Activated B cell treated with CpG ODN at 0.5 μM for 24 hours (primary cell): ENCODE measurements at places on chromosomes 5 and 9. TPM values are rescaled to one million over a fixed set of nuclear protein-coding genes. Genes with fewer than 3 reads are reported as not detected.
A peak's percentile ranks its signal among the peaks of the same experiment; 100 is the strongest.

The SLCO6A1 gene
- total RNA-seq = not detected in 2 replicates

DNA sequence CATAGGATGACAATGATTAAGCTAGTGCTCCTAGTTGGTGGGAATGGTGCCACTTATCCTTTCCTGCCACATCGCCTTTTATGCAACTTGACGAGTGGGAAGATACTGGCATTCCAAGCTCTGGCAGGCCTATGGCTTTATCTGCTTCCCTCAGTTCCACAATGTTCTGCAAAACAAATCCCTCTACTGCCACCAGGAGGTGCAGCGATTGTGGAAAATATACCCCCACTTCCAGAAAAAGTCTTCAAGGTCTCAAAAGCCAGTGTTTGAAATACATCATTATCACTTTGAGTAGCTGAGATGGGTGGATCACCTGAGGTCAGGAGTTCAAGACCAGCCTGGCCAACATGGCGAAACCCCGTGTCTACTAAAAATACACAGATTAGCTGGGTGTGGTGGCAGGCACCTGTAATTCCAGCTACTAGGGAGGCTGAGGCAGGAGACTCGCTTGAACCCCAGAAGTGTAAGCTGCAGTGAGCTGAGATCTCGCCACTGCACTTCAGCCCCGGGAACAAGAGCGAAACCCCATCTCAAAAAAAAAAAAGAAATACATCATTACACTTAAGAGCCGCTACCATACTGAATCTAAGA lies 3.4 kb downstream of the CLINT1 start:
- H3K36me3 ChIP-seq = peaks cover 21% of the 10 kb centered on the region
- DNase-seq = no peak
- no peaks in the 10 kb centered on the region for H3K27me3 ChIP-seq
- H3K4me1 ChIP-seq = peaks cover 62% of the 10 kb centered on the region
- H3K27ac ChIP-seq = peak overlapping the region; percentile 53

DNA sequence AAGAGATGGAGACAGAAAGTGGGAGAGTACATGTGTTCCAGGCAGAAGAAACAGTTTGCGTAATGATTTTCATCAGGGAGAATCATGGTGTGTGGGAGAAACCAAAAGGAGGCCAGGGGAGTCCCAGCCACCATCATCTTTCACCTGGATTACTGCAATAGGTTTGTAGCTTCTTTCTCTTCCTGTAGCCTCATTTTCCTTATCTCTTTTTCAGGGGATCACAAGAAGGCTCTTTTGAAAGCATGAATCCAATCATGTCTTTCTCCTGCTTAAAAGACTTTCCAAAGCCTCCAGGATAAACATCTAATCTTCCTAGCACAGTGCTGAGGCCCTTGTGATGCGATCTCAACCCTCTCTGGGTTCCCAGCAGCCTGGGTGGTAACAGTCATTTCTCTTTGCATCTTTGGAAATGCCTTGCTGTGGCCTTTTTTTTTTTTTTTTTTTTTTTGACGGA lies 10.3 kb upstream of the GPBP1 start:
- no peak for DNase-seq
- H3K36me3 ChIP-seq = no peaks in the 10 kb centered on the region
- H3K27ac ChIP-seq = no peak overlapping the region
- H3K4me1 ChIP-seq = peaks cover 6% of the 10 kb centered on the region
- H3K4me3 ChIP-seq = no peak overlapping the region

The ARHGEF28 gene
- not detected in 2 replicates for total RNA-seq

- H3K4me3 ChIP-seq = no peak overlapping the region
- no peaks in the 10 kb centered on the region for H3K36me3 ChIP-seq
- no peak overlapping the region for H3K27ac ChIP-seq
These were observed 52.5 kb downstream of the CDKL3 start for GRCh38 chr5:134314443-134314842.

- H3K27ac ChIP-seq = no peak overlapping the region
- no peaks in the 10 kb centered on the region for H3K4me1 ChIP-seq
- no peak overlapping the region for H3K4me3 ChIP-seq
- H3K36me3 ChIP-seq = no peaks in the 10 kb centered on the region
- H3K27me3 ChIP-seq = peaks cover 14% of the 10 kb centered on the region
These were observed 177.3 kb upstream of the C9orf72 start for GRCh38 chr9:27750566-27750965.

GRCh38 chr9:130311408-130312140 lies 46.0 kb downstream of the HMCN2 start:
- H3K27ac ChIP-seq = no peak overlapping the region
- no peaks in the 10 kb centered on the region for H3K4me1 ChIP-seq
- H3K27me3 ChIP-seq = peaks cover 9% of the 10 kb centered on the region
- H3K36me3 ChIP-seq = no peaks in the 10 kb centered on the region
- no peak overlapping the region for H3K4me3 ChIP-seq
- DNase-seq = no peak

DNA sequence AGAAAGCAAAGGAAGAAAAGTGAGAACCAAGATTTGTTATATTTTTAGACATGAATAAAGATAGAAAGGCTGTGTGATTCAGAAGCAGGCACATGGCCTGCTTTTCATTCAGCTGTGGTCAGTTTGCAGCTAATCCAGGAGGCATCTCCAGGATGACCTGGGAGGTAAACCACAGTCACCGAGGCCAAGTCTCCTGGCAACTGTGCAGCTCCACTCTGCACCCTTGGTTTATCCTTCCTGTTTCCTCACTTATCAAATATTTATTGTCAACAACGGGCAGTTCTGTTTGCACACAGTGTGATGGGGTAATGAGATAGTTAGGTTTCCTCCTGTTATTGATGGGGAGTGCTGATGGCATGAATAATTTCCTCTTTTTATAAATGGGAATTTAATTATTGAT lies 243.0 kb downstream of the PSAT1 start:
- DNase-seq = no peak
- H3K27me3 ChIP-seq = no peaks in the 10 kb centered on the region
- H3K36me3 ChIP-seq = no peaks in the 10 kb centered on the region
- no peak overlapping the region for H3K4me3 ChIP-seq
- H3K27ac ChIP-seq = no peak overlapping the region

GRCh38 chr9:106423575-106423974 lies 439.4 kb upstream of the ZNF462 start:
- no peak overlapping the region for H3K27ac ChIP-seq
- no peaks in the 10 kb centered on the region for H3K36me3 ChIP-seq
- no peak overlapping the region for H3K4me3 ChIP-seq
- H3K4me1 ChIP-seq = no peaks in the 10 kb centered on the region
- peaks cover 3% of the 10 kb centered on the region for H3K27me3 ChIP-seq

GRCh38 chr5:31720004-31720403 lies 81.1 kb downstream of the PDZD2 start:
- H3K4me3 ChIP-seq = no peak overlapping the region
- no peak for DNase-seq
- H3K27me3 ChIP-seq = peaks cover 2% of the 10 kb centered on the region
- no peaks in the 10 kb centered on the region for H3K36me3 ChIP-seq

DNA sequence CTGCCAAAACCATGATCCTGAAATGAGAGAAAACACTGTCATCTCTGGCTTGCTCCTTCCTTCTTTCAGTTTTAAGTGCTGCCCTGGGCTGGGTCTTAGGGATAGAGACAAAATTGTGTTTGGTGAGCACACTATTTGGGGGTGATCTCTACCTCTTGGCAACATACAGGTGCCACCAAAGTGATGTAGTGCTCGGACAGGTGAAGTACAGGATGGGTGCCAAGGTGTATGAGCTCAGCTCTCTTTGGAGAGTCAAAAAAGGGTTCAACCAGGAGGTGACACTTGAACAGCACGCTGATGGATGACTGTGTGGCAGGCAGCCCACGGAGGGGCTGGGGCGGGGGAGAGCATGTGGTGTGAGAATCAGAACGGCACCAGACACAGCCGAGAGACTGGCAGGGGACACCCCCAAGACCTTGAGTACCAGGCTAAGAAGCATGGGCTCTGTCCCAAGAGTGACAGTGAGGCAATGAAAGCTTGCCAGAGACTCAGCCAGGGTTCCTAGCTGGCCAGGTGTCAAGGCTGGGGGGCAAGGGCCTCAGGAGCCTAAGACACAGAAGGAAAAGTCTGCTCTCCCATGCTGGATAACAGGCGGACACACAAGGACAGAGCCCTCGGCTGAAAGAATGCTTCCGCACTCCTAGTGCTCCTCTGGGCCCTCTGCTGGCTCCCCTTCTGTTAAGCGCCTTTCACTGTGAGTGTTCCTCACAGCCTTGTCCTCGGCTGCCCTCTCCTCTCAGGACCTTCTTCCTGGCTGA lies 2.5 kb downstream of the NHP2 start:
- no peak overlapping the region for H3K27ac ChIP-seq
- H3K4me1 ChIP-seq = peaks cover 37% of the 10 kb centered on the region
- peaks cover 67% of the 10 kb centered on the region for H3K36me3 ChIP-seq
- H3K4me3 ChIP-seq = no peak overlapping the region

DNA sequence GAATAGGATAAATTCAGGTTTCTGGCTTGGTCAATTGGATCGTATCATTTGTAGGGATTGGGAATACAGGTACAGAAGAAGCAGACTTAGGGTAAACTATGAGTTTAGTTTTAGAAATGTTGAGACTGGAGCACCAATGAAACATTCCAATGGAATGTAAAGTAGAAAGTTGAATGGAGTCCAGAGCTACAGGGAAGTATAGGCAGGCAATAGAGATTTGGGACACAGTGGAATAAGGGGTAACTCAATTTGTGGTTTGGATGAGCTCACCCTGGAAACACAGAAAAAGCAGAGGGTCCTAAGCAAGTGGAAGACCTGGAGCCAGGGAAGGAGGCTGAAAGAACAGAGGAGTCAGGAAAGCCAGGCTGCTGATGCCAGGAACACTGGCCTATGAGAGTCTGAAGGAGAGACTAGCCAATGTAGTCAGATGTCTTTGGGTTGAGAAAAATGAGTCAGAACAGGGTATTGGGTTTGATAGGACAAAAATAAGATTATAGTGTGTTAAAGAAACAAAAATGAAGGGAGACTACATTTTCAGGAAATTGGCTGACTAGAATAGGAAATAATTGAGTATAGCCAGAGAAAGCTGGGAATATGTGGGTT lies 72.8 kb downstream of the STARD4 start:
- H3K27ac ChIP-seq = no peak overlapping the region
- H3K27me3 ChIP-seq = no peaks in the 10 kb centered on the region

The ZNF366 gene
- total RNA-seq = not detected in 2 replicates

The CBY3 gene
- total RNA-seq = not detected in 2 replicates

- H3K4me3 ChIP-seq = no peak overlapping the region
- DNase-seq = no peak
- no peak overlapping the region for H3K27ac ChIP-seq
- H3K4me1 ChIP-seq = peaks cover 7% of the 10 kb centered on the region
These were observed 520 bp downstream of the CCIN start for GRCh38 chr9:36169708-36170107.

The LCN1 gene
- not detected in 2 replicates for total RNA-seq

DNA sequence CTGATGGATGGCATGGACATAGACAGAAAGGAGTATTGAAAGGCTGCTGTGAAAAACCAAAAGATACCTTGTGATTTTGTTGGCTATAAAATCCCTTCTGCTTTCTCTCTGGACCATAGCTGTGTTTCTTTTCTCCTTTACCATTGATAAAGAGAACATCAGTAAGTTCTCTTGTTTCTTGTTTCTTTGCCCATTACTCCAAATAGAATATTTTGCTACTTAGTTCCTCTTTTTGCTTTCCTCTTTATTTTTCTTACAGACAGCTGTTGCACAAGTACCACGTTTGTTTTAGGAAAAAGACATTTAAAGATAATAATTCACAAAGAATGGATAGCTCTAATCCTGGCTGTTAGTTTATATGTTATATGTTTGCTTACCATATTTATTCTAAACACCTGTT lies 1129.2 kb downstream of the DTWD2 start:
- no peak for DNase-seq
- H3K4me1 ChIP-seq = no peaks in the 10 kb centered on the region
- no peaks in the 10 kb centered on the region for H3K27me3 ChIP-seq
- H3K4me3 ChIP-seq = no peak overlapping the region

DNA sequence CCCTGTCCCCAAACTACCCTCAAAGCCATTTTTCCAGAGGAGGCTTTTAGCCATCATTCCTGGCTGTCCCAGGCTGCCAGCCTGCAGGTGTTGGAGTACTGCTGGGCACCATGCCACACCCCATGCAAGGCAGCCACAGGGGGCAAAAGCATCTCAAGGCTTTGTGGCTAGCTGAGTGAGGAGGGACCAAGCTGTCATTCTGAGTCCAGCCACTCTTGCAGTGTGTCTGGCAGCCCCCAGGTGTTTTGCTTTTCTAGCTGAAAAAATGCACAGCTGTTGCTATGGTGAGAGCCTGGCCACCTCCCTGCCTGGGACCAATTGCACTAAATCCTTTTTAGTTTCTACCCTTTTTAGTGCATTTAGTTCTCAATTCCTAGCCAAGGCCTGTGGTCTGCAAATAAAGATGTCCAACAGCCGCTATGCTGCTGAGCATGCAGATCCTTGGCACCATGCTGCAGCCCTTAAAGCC lies 50.4 kb upstream of the PTGS1 start:
- H3K4me1 ChIP-seq = peaks cover 14% of the 10 kb centered on the region
- H3K27me3 ChIP-seq = no peaks in the 10 kb centered on the region
- H3K27ac ChIP-seq = no peak overlapping the region

- H3K27me3 ChIP-seq = peaks cover 2% of the 10 kb centered on the region
- H3K4me1 ChIP-seq = no peaks in the 10 kb centered on the region
- no peaks in the 10 kb centered on the region for H3K36me3 ChIP-seq
- no peak for DNase-seq
- no peak overlapping the region for H3K4me3 ChIP-seq
These were observed 350.5 kb downstream of the SLIT3 start for GRCh38 chr5:168950241-168950951.

The ARSI gene
- total RNA-seq = not detected in 2 replicates

The CDKN2B gene
- 0.32 and 0.38 TPM in 2 replicates for total RNA-seq

The NAIP gene
- total RNA-seq = 11.2 and 15.0 TPM in 2 replicates

- no peaks in the 10 kb centered on the region for H3K27me3 ChIP-seq
- H3K4me1 ChIP-seq = peaks cover 65% of the 10 kb centered on the region
- DNase-seq = no peak
- H3K27ac ChIP-seq = no peak overlapping the region
These were observed 1.5 kb downstream of the ZNF189 start for GRCh38 chr9:101400120-101400519.

The PDLIM7 gene
- 17.0 and 17.7 TPM in 2 replicates for total RNA-seq

DNA sequence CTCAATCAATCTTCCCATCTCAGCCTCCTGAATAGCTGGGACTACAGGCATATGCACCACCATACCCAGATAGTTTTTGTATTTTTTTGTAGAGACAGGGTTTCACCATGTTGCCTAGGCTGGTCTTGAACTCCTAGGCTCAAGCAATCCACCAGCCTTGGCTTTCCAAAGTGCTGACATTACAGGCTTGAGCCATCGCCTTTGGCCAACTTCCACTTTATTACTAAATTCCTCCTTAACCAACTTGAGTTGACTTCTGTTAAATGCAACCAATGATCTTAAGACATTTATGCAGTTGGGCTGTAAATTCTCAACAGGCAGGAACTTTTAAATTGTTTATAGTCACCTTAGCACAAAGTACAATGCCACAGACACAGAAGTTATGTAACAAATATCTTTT lies 2.8 kb downstream of the LARS1 start:
- H3K27me3 ChIP-seq = no peaks in the 10 kb centered on the region
- no peak for DNase-seq
- H3K4me3 ChIP-seq = no peak overlapping the region
- H3K4me1 ChIP-seq = peaks cover 25% of the 10 kb centered on the region

The CTXN3 gene
- not detected in 2 replicates for total RNA-seq

The ACSL6 gene
- 0.05 and 0.20 TPM in 2 replicates for total RNA-seq
